ENCODE measurements at places on chromosomes 11 and 22.

GRCh38 chr11:119721129-119722120 is 7.6 kb downstream of the NECTIN1 start:
- peak; percentile 53 for DNase-seq

- no peak for DNase-seq
Observed at GRCh38 chr22:42960531-42961399, 54.2 kb downstream of the PACSIN2 start.

DNA sequence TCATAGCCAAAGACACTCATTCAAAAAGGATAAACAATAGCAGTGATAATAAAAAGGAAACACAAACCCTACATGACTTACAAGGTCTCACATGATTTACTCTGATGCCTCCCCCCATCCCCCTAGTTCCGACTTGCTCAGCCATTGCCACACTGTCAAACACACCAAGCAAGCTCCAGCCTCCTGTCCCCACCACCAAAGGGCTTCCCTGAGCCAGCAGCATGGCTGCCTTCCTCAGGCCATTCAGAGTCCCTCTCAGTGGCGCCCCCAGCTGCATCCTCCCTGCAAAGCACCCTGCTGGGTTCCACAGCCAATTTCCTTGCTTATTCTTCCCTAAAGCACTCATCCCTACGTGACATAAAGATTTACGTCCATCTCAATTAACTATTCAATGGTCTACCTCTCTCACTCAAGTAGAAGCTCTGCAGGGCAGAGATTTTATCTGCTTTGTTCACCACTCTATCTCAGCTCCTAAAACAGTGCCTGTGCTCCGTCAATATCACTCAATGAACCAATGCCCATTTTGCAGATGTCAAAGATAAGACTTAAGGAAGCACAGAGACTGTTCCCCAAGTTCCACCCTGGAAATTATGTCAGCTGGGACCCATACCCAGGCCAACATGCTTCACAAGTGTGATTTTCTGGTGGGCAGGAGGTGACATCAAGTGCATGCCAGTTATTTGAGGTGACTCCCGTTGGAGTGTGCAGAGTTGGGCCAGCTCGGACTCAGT is 106.9 kb downstream of the SYN3 start:
- DNase-seq, result no peak

GRCh38 chr11:119673052-119673758 is 55.8 kb downstream of the NECTIN1 start:
- DNase-seq, result no peak

DNA sequence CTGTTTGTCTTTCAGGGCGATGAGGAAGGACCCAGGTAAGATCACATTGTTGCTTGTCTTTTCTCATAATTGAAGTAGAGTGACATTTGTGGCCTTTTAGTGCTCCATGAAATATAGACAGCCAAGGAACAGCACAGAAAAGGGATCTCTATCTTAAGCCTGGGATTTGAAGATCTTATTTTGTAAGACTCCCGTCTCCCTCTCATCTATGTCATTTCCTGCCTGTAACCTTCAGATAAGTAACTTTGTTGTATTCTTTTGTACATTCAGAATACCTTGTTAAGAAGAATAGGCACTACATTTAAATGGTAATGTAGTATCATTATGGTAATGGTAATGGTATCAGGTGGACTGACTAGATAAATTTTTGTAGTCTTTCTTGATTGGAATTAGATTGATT is 72.8 kb downstream of the TRIM44 start:
- no peak for DNase-seq

DNA sequence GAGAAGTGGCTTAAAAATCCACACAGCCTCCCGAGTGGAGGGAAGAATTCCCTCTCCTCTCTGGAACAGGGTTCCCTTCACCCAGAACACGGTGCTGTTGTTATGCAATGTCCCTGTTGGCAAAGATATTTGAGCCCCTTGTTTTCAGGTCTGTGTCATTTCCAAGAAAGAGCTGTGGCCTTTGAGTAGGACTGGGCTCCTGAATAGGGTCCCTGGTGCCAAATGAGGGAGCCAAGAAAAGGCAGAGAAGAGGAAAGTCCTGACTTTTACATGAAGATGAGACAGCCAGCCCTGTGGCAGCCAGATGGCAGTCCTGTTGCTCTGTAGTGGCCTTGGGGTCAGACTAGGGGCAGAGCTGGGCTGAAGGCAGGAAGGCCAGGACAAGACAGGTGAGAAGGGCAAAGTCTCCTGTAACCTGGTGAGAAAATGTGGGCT is 51.2 kb upstream of the ELF5 start:
- DNase-seq, result no peak

GRCh38 chr22:34997633-34998299 is 68.2 kb upstream of the ISX start:
- no peak for DNase-seq

DNA sequence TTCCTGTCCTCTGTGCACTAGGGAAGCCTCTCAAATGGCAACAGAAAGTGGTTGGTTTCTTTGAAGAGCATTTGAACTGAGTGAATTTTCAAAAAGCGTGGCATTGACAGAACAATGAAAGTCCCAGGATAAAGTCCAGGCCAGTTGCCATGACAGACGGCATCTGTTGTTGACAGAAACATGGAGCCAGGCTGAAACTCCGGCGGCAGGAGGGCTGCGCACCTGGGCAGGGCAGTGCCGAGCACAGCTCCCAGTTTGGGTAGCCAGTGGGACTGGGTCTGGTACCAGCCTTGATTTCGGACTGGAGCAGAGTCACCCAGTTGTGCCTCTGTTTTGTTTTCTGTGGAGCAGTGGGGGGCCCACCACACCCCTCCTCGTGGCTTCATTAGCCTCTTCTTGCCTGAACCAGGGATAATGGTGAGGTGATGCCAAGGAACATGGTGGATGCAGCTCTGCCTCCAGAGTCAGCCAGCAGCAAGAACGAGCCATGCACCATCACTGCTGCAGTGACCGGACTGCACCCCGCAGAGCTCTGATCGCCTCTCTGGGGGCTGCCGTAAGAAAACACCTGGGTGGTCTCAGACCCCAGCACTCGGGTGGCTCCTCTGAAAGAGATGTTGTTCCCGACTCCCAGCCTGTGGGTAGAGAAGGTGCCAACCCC is 9.8 kb upstream of the SEPTIN5 start:
- no peak for DNase-seq

GRCh38 chr11:129249923-129250322 is 57.8 kb upstream of the ARHGAP32 start:
- no peak for DNase-seq

DNA sequence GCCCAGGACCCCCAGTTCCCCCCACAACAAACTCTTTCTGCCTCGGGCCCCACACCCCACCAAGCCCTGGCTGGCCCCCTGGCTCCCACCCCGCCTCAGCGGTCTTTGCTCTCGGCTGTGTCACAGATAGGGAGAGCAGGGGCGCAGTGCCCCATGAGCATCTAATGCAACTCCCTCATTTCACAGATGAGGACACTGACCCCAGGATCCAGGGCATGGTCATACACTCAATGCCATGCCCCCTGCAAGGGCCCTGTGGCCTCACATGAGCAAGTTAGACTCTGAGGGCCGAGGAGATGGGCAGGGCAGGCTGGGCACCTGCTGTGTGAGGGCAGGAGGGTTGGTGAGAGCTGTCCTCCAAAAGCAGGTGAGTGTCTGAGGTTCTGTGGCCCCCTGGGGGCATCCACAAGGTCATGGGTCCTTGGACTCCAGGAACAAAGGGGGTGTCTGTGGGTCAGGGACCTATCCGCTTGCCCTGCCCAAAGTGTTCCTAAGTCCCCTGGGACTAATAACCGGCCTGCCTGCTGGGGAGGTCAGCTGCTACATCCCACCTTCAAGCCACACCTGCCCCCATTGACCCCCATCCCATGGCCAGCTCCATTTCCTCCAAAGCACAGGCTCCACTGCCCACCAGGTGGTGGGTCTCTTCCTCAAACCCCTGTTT is 2.5 kb downstream of the MIF start:
- DNase-seq, result no peak

- DNase-seq, result no peak
Observed at GRCh38 chr11:130159139-130159538, 443 bp upstream of the ST14 start.

- no peak for DNase-seq
Observed at GRCh38 chr11:127390465-127390864, 389.9 kb upstream of the KIRREL3 start.

DNA sequence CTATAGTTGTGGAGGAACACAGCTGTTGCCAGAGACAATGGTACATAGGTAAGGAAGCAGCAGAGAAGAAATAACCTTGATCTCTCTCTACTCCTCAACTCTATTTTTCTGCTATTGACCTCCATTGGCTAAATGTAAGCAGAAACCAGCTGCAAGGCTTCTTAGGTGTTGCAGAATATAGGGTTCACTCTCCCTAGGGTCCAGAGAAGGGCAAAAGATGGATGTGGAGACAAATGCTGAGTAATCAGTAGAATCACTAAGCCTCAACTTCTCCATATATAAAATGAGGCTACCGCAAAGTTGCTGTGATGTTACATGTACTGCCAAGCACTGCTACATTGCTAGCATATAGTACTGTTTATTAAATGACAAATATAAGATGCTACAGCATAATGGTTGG is 120.6 kb downstream of the PDE3B start:
- DNase-seq, result no peak

DNA sequence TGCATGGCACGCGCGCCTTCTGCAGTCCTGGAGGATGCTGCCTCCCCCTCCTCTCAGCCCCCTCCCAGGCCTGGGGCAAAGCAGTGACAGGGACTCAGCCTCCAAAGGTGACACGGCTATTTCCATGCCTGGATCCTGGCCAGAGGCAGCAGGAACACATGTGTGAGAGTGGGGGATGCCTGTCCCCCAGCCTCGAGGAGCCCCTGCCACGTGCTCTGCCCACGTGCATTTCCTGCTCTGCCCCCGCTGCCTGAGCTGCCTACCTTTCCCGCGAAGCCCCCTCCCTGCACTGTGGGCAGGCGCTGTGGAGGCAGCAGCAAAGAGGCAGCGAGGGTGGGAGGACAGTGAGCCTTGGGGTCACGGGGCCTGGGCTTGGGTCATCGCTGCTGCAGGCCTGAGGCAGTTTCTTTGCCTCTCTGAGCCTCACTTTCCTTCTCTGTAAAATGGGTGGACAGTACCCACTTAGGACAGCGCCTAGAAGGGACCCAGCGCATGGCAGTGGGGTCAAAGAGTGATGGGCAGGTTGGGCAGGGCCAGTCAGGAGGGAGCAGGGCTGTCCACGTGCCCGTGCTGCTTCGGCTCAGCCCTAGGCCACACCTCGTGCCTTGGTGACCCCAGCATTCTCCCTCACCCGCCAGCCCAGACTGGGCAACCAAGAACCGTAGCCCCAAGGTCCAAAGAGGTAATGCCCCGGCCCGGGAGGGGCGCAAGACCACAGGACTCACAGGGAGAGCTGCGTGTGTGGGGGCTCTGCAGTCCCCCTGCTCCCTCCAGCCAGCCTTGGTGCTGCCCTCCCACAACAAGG is 48.6 kb downstream of the FLRT1 start:
- DNase-seq, result no peak

GRCh38 chr11:2103668-2104523 is 35.3 kb downstream of the IGF2 start:
- DNase-seq, result no peak

- DNase-seq, result peak; percentile 84
Observed at GRCh38 chr22:28829358-28830181, 29.2 kb upstream of the XBP1 start.

DNA sequence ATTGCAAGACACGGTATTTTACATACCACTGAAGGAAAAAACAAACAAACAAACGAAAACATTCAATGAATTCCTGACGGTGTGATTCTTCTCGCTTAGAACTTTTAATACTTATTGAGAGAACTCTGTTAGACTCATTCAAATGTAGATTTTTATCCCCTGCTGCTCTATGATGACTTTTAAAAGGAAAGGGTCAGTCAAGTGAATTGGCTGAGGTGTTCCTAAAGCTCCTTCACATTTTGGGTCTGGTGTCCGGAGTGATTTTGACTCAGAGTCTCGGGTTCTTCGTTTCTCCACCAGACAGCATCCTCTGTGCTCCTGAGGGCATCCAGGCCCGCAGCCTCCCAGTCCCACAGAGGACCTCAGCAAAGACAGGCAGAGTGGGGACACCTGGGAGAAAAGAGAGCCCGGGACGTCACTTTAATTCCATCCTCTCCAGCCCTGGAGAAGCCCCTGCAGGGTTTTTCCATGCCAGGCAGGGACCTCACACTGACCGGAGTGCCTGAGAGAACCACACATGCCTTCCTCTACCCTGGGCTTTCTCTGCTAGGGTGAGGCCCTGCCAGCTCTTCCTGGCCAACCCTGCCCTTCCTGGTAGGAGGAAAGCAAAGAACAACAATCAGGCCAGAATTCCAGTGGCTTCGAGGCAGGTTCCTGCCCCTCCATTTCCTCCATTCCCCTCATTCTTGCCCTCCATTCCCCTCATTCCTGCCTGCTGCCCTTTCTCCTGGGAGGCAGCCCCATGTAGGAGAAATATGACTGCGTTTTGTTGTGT is 1.4 kb upstream of the CSF2RB start:
- no peak for DNase-seq

- DNase-seq, result peak; percentile 21
Observed at GRCh38 chr11:11786771-11787170, 55.0 kb upstream of the USP47 start.

DNA sequence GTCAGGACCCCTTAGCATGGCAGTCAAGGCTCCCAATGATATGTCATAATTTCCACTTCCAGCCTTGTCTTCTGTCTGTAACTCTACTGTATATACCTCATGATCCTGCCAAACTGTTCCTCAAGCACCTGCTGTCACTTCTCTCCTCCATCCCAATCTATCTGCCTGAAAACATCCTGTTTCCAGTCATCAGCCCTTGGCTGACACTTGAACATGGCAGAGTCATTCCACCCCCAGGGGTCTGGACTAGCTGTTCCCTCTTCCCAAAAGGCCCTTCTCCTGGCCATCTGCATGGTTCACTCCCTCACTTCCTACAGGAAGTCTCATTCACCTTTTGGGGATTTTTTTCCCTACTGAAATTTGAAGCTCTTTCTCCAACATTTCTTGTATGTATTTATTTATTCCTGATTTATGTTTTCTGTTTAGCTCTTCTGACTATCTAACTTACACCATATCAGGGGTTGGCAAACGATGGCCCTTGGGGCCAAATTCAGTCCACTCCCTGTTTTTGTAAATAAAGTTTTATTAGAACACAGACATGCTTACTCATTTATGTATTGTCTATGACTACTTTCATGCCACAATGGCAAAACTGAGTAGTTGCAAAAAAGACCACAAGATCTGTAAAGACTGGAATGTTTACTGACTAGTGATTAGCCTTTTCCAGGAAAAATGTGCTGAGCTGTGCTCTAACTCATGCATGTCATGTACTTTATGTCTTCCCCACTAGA is 278.4 kb downstream of the KIRREL3 start:
- DNase-seq, result no peak

DNA sequence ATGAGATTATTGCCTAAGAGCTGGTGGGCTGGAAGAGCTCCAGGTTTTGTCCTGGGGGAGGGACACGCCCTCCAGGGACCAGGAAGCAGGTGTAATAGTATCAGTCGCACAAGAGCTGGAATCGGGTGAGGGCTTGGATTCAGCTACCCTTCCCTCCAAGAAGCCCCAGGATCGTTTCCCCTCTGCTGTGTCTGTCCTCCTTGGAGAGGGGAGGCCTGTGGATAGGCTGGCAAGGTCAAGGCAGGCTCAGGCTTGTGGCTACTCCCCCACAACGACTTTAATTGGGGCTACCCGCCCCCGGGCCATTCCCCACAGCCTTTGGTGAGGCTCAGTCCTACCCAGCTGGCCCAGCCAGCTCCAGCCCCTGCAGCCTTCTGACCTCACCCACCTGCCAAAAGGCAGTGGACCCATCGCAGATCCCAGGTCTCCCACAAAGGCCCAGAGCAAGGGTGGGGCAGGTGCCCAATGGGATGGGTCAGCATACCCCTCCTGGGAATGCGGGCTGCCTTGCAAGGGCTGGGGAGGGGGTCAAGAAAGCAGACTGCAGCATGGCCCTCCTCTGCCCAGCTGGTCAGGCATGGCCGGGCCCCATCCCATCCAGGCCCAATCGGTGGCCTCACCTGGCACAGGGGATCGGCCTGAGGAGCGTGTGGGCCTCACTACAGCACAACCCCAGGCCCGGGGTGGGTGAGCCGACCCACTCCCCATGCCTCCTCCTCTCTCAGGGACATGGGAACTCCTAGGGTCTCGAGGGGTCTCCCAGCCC is 1.0 kb downstream of the CTSD start:
- no peak for DNase-seq
